ENCODE measurements at places on chromosomes 7 and 10.

DNA sequence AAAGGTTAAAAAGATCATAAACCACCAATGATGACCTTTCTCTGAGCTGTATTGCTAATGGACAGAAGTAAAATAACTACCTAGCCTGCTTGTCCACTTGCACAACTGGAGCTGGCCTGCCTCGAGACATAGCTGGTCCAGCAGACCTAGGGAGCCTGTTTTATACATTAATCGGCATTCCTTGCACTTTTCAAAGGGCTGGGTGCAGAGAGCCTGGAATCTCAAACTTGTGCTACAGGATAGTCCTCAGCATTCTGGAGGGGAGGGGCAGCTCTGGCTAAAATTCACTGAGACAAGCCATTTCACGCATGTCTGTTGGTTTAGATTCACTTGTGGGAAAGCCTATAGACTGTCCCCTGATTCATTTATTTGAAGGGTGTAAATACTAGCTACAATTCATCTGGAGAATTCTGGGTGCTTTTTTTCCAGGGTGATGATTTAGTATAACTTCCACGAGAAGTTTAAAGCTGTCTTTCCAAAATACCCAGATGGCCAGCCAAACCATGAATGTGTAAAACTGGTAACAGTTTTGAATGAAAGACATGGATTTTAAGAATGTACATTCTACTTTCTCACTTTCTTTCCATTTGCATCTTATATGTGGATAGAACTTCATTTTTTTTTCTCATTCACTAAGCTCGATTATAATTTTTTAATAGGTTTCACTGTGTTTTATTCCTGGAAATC lies 389.4 kb downstream of the KCNMA1 start:
- DNase-seq, result no peak

GRCh38 chr7:44713141-44713540 lies 35.5 kb upstream of the ZMIZ2 start:
- no peak for DNase-seq

DNA sequence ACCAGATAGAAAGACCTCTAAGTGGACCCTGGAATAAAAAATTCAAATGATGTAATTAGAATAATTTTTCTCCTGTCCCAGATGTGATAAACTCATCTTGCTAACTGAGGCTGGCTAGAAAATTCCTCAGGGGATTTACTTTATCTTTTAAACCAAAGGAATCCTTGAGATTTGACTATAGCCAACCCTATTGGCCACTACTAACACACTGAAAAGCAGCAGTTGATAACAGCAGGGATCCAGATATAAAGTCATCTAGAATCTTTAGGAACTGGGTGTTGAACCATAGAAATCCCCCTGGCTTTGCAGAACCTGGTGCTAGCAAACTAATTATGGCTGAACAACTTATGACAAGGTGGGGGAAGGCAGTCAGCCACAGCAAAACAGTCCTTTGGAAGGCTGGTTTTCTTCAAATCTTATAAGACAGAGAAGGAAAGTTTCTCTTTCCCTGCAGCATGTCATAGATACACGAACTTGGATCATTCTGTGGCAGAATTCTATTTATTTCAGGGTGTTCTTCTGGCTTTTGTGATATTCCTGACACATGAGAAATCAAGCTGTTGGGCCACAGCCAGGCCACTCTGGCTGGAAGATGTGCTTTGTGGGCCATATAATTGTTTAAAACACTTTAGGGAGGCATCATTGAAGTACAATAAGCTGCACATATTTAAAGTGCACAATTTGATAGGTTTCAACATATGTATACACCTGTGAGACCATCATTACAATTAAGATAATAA lies 643.6 kb downstream of the SORCS3 start:
- DNase-seq, result no peak

GRCh38 chr10:121665809-121666208 lies 67.6 kb upstream of the FGFR2 start:
- DNase-seq, result no peak

DNA sequence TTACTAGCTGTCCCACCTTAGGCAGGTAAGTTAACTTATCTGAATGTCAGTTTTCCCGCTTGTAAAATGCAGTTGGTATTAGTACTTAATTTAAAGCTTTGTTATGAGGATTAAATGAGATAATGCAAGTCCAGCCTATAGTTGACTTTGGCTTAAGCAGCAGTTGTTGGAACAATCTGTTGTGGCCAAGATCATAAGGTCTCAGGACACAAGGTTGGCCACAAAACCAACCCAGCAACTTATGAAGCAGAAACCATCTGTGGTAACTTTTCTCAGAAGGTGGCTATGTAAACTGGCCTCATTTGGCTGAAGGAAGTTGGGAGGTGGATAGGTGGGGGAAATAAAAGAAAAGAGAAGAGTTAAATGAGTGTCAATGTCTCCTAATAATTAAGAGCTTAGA lies 29.4 kb downstream of the ENTPD1 start:
- DNase-seq, result peak; percentile 49

DNA sequence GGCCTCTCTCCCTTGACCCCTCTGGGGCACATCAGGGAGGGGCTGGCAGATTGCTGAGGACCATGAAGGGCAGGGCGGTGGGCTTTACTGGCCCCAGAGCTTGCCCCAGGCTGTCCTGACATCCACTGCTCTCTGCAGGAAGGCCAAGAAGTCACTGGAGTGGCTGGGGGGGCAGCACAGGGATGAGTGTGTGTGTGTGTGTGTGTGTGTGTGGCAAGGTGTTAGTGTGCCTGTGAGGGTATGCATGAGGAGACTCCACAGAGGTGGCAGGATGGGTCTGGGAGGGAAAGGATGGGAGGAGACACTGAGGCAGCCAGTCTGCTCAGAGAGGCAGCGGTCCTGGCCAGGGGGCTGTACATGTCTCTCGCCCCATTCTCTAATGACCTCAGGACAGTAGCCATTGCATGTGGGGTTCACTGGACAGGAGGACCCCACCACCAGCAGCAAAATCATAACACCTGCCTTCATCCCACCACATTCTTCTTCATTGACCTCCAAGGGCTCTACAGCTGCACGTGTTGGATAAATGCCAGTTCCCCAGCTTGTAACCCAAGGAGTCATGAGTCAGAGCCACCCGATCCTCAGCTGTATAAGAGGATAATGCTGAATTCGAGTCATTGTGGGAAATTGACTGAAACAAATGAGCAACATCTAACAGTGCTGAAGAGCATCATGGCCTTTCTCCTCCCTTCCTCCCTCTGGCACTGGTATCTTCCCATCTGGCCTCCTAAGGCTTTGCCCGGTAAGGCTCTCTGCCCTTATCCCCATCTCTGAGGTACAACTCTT lies 720.5 kb downstream of the GRID1 start:
- no peak for DNase-seq

- no peak for DNase-seq
Observed at GRCh38 chr10:44516891-44517290, 132.0 kb upstream of the CXCL12 start.

GRCh38 chr10:69125554-69125953 lies 1.6 kb downstream of the VPS26A start:
- DNase-seq, result no peak

GRCh38 chr10:15703151-15703880 lies 16.4 kb downstream of the ITGA8 start:
- DNase-seq, result no peak

DNA sequence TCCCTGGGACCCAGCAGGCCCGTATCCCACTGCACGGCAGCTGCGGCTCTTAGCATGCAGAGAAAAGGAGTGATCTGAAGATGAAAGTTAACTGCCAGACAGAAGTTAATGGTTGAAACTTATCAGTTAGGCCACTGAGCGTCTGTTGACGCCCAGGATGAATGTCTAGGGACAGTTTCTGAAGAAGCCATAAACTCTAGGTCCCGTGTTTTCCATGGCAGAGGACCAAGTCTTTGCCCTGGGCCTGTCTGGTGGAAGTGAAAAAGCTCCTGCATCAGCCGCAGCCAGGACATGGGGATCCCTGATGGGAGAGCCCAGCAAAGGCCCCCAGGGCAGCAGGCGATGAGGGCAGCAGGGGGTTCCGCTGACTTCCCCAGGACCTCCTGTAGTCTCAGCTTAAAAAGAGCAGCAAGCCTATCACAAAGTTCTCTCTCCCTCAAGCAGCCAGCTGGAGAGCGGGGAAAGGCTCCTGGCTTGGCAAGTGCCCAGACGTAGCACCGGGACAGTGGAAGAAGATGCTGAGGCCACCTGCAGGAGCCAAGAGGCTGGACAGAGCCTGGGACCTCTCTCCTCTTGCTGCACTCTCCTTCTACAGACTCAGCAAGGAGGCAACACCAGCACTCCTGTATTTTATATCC lies 79.6 kb downstream of the TNS3 start:
- DNase-seq, result no peak

GRCh38 chr10:12902851-12903358 lies 98.6 kb downstream of the CCDC3 start:
- no peak for DNase-seq

DNA sequence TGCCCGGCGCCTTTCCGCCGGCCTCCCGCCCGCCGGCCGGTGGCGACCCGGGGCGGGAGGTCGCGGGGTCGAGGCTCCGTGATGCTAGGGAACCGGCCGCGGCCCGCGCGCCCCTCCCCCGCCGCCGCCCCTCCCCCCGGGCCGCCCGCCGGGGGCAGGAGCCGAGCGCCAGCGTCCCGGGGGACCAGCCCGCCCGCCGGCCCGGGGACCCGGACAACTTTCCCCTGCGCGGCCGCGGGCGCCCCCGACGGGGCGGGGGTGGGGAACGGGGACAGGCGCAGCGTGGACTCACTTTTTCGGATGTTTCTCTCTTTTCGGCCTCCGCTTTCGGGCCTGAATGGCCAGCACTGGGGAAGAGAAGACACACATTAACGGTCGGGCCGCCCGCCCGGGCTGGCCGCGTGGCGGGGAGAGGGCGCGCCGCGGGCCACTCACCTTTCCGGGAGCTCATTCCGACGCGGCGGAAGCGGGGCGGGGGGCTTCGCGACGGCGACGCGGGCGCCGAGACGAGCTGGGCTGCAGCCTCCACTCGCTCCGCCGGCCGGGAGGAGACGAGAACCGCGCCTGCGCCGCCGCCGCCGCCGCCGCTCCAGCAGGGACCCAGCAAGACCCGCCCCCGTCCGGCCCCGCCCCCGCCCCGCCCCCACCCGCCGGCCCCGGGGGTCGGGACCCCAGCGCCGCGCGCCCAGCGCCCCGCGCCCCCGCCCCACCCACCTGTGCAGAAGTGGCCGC lies at the start of gene SRPK2:
SRPK2 (minus strand) TSS at position 566 of the 732 bp plus-strand sequence.
- DNase-seq, result peak; percentile 82

DNA sequence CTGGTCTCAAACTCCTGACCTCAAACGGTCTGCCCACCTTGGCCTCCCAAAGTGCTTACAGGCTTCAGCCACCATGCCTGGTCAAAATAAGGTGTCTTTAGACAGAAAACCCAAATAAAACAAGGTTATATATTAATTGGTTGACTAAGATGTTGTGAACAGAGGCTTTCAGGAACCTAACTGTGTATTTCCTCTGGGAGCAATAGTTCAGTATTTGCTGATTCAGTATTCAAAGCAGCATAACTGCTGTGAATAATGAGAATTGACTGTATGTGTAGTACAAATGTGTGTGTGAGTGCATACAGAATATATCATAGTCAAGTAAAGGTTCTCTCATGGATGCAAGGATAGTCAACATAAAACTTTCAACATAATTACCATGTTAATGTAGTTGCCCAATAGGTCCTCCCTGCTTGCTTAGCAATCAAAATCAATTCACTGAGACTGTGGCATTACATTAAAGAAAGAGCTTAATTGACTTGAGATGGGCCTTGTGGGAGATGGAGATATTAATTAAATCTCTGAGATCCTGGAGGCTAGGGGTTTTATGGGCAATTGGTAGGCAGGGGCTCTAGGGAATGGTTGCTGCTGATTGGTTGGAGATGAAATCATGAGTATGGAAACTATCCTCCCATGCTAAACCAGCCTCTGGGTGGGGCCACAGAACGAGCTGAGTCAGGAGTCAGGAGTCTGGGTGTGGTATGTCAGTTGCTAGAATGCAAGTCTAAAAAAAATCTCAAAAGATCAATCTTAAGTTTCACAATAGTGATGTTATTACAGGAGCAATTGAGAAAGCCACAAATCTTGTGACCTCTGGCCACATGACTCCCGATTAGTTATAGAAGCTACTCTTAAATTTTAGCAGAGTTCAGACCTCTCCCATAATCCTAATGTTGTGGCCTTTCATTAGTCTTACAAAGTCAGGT lies 162.7 kb downstream of the AKR1D1 start:
- no peak for DNase-seq

DNA sequence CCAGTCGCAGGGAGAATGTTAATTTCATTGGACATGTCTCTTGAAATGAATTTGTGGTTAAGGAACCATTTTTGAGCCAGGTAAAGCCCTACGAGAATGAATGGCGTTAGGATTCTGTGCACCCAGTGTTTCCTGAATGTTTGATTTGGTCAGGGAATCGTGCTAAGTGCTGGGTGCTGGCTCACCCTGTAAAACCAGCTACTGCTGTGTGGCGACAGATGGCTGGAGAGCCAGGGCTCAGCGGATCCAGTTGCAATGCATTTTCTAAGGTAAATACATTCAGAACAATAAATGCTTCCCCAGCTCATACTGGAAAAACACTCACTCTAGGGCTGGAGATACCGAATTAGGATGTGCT lies 355.5 kb downstream of the GLRX3 start:
- DNase-seq, result no peak

DNA sequence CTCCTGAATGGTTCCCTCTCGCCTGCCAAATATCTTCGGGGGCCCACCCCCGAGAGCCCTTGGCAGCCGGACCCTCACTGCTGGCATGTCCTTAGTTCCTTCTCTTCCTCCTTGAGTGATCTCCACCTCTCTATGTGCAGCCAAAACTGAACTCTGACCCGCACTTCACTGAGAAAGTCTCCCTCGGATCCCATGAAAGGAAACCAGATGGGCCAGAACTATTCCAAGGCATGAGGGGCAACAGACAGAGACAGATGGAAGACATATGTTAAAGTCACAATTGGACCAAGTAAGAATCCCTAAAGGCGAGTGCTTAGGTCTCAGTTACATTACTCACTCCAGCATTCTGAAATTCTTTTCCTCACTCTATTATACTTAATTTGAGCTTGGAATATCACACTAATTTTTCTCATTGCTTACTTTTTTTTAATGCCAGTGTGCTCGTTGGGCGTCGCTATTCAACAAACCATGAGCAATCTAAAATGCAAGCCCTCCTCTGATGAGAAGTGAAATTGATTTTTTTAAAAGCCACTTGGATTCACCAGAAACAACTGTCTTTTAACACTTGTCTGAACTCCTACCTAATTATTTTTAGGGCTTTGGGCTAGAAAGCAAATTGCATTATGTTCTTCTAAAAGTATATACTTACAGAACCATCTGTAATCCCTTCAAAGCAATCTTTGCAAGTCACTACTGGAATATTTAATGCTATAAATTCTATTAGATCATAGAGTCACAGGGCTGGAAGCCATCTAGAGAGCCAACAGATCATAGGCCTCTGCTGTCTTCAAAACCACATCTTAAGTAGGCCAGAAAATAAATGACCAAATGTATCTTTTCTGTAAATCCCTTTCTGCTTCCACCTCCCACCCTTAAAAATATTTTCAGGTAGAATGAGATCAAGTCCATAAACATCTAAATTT lies 43.3 kb upstream of the EZH2 start:
- DNase-seq, result no peak

Data from activated CD4-positive, alpha-beta T cell treated with anti-CD3 and anti-CD28 coated beads, Interleukin-2, amount 50 U/mL, for 16 hours (primary cell).